Thoracic aorta (tissue), 2 donors: ENCODE measurements at places on chromosomes 5 and 9. TPM values are rescaled to one million over a fixed set of nuclear protein-coding genes. Genes with fewer than 3 reads are reported as not detected.

- DNase-seq, result no peak
Observed at GRCh38 chr9:98851730-98852459, 44.4 kb downstream of the GALNT12 start.

DNA sequence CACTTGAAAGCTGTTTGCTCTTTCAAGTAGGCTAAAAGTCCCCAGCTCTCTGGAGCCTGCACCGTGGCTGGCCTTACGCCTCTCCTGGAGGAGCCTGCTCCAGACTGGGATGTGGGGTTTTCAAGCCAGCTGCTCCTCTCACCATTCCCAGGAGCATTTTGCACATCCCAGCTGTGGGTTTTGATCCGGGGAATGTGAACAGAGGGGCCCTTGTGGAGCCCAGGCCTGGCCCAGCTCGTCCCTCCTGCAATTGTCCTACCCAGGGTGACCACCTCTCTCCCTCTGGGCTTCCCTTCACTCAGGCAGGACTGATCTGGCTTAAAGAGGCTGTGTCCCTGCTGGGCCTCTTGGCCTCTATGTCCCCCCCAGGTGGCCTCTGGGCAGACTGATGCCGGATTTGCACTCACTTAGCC is 32.5 kb upstream of the TIFAB start:
- no peak for DNase-seq

The ROR2 gene
- 0.68 TPM for total RNA-seq

DNA sequence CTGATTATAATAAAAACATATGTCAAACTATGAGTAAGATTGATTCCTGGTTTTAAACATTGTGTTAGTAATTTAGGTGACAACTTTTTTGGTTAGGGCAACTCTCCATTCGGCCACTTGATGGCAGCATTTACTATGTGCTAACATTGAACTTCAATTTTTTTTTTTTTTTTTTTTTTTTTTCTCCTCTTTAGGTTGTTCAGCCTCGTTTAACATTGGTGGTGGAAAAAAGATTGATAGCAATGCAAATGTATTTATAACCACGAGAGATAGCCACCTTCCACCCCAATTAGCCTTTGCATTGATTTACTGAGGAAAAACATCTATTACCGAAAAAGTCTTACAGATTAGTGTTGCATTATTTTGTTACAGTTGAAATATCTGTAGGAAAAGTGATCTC is 159.1 kb downstream of the CSNK1G3 start:
- DNase-seq, result no peak

- DNase-seq, result no peak
Observed at GRCh38 chr5:10719965-10720364, 41.1 kb downstream of the DAP start.

- no peak for DNase-seq
Observed at GRCh38 chr9:34802916-34803315, 93.0 kb upstream of the CCL21 start.

- no peak for DNase-seq
Observed at GRCh38 chr5:124235576-124235975, 510.9 kb downstream of the ZNF608 start.

The FXN gene
- 0.68 TPM for total RNA-seq

The MRPL22 gene
- total RNA-seq, result 8.1 TPM

- no peak for DNase-seq
Observed at GRCh38 chr9:69254223-69254622, 70.8 kb upstream of the ENTREP1 start.

DNA sequence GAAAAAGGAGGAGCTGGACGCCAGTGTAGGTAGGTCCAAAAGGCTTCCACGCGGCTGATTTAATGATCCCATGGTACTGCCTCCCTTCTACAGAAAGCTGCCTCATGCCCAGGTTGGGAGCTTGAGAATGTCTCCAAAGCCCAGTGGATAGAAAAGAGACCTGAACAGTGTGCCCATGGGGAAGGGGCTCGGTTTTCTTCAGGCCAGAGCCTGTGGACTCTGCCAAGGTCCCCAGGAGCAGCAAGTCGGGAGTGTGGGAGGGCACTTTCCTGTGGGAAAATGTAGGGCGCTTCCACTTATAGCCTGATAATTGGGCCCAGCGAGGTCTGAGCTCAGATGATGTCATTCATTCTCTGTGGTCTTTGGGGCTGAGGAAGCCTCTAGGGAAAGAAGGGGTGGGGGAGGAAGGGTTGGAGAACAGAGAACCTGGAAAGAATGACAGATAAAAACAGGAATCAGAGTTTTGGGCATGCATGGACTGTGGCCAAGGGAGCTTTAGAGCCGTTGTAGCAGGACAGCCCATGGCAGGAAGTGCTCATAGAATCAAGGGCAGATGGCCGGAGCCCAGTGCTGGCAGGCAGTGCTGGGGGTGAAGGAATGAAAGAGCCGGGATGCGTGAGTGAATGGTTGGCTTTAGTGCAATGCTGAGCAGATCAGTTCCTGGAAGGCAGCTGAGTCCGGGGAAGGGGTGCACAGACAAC is 42.5 kb upstream of the SH3PXD2B start:
- no peak for DNase-seq

GRCh38 chr5:54294097-54294667 is 16.2 kb downstream of the ARL15 start:
- DNase-seq, result no peak

The PLPP7 gene
- total RNA-seq, result 29.0 TPM

- no peak for DNase-seq
Observed at GRCh38 chr5:114447084-114447773, 85.4 kb downstream of the KCNN2 start.

- no peak for DNase-seq
Observed at GRCh38 chr9:121424024-121424432, 54.0 kb upstream of the STOM start.

DNA sequence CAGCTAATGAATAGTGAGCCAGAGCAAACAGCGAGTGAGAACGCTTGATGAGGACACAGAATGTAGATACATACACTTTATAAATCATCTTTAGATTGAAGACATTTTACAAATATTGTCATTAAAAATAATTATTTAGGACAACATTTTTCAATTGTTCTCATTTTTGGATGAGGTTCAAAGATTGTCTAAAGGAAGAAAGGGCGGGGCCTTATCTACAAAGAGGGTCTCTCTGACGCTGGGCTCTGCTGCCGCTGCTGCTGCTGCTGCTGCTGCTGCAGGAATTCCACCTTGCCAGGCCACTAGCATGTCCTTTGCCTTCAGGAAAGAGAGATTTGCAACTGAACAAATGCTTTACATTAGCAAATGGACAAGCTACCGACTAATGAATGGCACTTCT is 220.7 kb upstream of the TMEM161B start:
- DNase-seq, result no peak

The AQP3 gene
- 17.6 TPM for total RNA-seq

GRCh38 chr5:9249231-9249630 is 296.6 kb downstream of the SEMA5A start:
- no peak for DNase-seq

DNA sequence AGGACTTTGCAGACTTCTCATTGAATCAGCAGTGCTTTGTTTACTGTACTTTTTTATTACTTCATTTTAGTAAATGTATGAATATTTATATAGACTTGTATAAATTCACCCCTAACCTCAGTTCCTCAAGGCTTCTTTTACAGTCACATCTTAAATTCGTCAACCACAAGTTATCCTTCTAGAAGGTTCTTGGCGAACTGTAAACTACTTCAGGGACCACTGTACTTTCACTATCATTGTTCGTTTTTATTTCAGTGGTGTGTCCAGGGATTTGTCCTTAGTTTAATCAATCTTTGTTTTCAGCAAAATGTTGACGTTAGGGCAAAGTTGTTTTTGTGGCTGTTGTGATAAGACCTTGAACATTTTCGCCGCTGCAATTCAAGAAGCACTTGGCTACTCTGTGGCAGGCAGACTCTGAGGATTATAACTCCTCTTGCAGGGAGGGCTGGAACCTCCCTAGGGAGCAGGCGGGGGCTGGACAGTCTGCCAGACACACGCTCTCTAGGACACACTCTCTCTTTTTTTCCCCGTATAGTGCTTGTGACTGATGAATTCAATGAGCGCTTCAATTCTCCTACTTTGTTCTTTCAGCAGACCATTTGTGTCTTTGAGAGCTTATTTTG is 252.8 kb downstream of the FBXL7 start:
- DNase-seq, result no peak

The BTNL9 gene
- 10.7 TPM for total RNA-seq

The ALDH1A1 gene
- 101 TPM for total RNA-seq
